Uterine smooth muscle cell (primary cell): ENCODE measurements at places on chromosomes 7 and 10. TPM values are rescaled to one million over a fixed set of nuclear protein-coding genes. Genes with fewer than 3 reads are reported as not detected.

Gene CTBP2
- total RNA-seq = 84.7 and 101 TPM in 2 replicates

Gene DPP6
- total RNA-seq = 0.11 and 0.50 TPM in 2 replicates

Gene FAM25G
- total RNA-seq = not detected in 2 replicates

Gene CPN1
- not detected in 2 replicates for total RNA-seq

Gene WDR91
- 6.8 and 6.9 TPM in 2 replicates for total RNA-seq

Gene MCU
- 38.4 and 40.5 TPM in 2 replicates for total RNA-seq

Gene UNCX
- total RNA-seq = not detected in 2 replicates

Gene KAZALD1
- total RNA-seq = 6.2 and 6.4 TPM in 2 replicates

Gene NUPR2
- not detected in 2 replicates for total RNA-seq

Gene AP3M1
- 26.6 and 29.2 TPM in 2 replicates for total RNA-seq

Gene NEUROD6
- not detected in 2 replicates for total RNA-seq

Gene MEIG1
- total RNA-seq = not detected in 2 replicates

Gene PTER
- 9.1 and 9.2 TPM in 2 replicates for total RNA-seq

Gene METTL2B
- 40.0 and 53.3 TPM in 2 replicates for total RNA-seq

Gene DDIT4
- 317 and 486 TPM in 2 replicates for total RNA-seq

Gene MEST
- 5.5 and 14.2 TPM in 2 replicates for total RNA-seq

Gene ADRB1
- total RNA-seq = not detected in 2 replicates

Gene MRLN
- total RNA-seq = not detected in 2 replicates

Gene AKR1C4
- total RNA-seq = not detected in 2 replicates

Gene PRKCQ
- total RNA-seq = 0.12 and 0.22 TPM in 2 replicates

Gene FGFBP3
- 0.66 and 0.75 TPM in 2 replicates for total RNA-seq

Gene HOXA5
- 0.66 and 0.75 TPM in 2 replicates for total RNA-seq

Gene BCL7B
- total RNA-seq = 22.7 and 26.1 TPM in 2 replicates

Gene HOXA7
- total RNA-seq = 0.77 and 1.9 TPM in 2 replicates

Gene CARD11
- 0.62 and 1.9 TPM in 2 replicates for total RNA-seq

Gene GUSB
- 29.0 and 29.1 TPM in 2 replicates for total RNA-seq

Gene WDR86
- total RNA-seq = 0.22 TPM in 1 of 2 replicates, not detected in the other

Gene SFRP5
- total RNA-seq = not detected in 2 replicates

Gene SLC26A4
- total RNA-seq = 0.44 and 0.50 TPM in 2 replicates

Gene GHRHR
- total RNA-seq = not detected in 2 replicates

Gene HERPUD2
- 16.3 and 16.6 TPM in 2 replicates for total RNA-seq

Gene RET
- total RNA-seq = 1.9 and 3.5 TPM in 2 replicates

Gene KLF14
- under 0.01 and 0.11 TPM in 2 replicates for total RNA-seq

Gene SCIN
- under 0.01 and 0.25 TPM in 2 replicates for total RNA-seq

Gene SLC39A12
- under 0.01 TPM in 1 of 2 replicates, not detected in the other for total RNA-seq

Gene ENKUR
- total RNA-seq = under 0.01 and 0.11 TPM in 2 replicates

Gene CPA2
- total RNA-seq = not detected in 2 replicates

Gene MAGI2
- total RNA-seq = 15.9 and 29.1 TPM in 2 replicates

Gene SORCS3
- total RNA-seq = under 0.01 TPM in 1 of 2 replicates, not detected in the other

Gene OR2A5
- total RNA-seq = not detected in 2 replicates

Gene AKR1D1
- total RNA-seq = under 0.01 TPM in 1 of 2 replicates, not detected in the other

Gene TSPAN12
- 1.2 and 1.7 TPM in 2 replicates for total RNA-seq

Gene OR2A12
- not detected in 2 replicates for total RNA-seq

Gene NCF1
- total RNA-seq = 0.12 TPM in 1 of 2 replicates, not detected in the other

Gene ELFN1
- 0.77 and 1.2 TPM in 2 replicates for total RNA-seq

Gene ZFAND2A
- 8.1 and 20.5 TPM in 2 replicates for total RNA-seq
